ENCODE measurements at places on chromosomes 6 and 20.

- no peak for DNase-seq
These were observed 82.2 kb downstream of the ANKRD60 start for GRCh38 chr20:58146081-58146745.

DNA sequence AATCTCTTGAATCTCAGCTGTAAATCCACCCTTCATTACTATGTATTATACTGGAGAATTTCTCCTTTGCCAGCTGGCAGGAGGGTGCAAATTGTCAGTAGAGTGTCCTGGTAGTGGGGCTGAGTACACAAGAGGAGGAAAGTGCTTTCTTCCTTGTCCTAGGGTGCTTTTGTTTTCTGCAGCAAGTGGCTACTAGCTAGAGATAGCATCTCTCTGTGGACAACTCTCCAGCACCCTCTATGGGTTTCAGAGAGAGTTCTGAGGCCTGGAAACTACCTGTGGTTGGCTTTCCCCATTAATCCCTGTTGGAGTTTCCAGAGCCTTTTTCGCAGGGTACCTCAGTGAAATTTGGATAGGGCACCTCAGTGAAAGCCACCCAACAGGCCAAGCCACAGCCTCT is 422.5 kb upstream of the RGS17 start:
- no peak for DNase-seq

DNA sequence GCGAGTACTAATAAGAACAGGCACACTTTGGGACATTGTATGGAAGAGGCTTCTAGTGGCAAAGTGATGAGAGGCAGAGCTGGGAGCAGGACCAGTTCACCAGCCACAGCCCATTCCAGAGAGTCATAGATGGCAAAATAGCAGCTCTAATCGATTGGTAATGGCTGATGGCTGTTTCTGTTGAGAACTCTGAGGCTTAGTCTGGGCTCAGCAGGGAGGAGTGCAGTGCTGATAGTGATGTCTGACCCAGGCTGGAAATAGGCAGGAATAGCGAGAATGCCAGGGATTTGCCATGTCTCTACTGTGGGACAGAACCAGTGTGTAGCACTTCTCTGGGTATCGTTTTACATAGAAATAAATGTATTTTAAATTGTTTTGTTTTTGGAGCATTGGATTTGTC is 620.0 kb upstream of the FLRT3 start:
- DNase-seq = no peak

DNA sequence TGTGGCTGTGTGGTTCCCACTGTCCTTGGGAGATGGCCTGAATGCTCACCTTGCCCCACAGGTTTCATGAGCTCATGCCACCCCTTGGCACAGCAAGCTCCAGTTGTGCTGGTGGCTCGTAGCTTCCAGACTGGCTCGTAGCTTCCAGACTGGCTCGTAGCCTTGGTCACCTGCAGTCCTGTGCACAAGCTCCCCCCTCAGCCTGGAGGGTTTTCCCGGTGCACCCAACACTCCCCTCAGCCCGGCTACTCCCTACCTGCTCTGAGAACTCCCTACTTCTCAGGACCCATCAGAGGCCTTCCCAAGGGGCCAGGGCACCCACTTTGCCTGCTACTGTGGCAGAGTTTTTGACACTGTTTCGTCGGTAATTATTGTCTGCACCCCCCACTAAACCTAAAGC is 285.6 kb downstream of the TAF4 start:
- no peak for DNase-seq

DNA sequence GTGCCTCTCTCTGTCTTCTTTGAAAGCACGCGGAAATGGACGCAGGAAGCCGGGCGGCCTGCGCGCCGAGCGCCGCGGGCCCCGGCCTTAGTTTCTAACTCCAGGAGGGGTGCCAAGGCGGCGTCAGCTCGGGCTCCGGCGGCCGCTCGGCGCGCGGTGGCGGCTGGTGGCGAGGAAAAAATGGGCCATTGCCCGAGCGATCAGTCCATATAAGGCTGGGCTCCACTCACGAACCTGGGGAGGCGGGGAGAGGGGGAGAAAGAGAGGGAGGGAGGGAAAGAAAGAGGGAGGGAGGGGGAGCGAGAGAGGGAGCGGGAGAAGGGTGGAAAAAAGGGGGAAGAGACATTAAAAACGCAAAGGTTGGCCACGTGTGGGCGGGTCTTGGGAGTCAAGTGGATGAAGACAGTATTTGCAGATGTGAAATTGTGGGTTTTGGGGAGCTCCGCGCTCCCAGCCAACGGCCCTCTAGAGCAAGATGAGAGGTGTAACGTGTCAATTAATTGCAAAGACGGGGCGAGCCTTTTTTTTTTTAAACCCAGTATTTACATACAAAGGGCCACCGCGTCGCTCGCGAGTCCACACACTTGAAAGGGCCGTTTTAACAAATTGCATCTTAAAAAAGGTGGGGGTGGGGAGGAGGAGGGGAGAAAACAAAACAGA is at the start of gene NKX2-2:
NKX2-2 (minus strand) TSS at position 184 of the 660 bp plus-strand sequence. CDS start 395 bp downstream, outside the sequence.
- DNase-seq = no peak

DNA sequence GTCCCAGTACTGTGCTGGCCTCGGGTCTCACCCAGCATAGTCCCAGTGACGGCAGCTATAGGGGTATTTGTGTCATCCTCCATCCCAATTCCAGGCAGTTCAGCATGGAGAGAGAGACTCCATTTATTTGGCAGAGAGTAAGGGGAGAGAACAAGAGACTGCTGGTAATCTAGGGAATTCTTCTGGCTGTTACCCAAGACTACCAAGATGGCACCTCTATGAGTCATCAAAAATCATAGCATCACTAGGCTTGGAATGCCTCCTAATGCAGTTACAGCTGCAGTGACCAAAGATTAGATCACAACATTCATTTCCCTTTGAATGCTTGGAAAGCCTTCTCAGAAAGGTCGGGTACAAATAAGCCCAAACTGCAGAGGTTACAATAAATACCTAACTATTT is 660.4 kb upstream of the FLRT3 start:
- DNase-seq = no peak

DNA sequence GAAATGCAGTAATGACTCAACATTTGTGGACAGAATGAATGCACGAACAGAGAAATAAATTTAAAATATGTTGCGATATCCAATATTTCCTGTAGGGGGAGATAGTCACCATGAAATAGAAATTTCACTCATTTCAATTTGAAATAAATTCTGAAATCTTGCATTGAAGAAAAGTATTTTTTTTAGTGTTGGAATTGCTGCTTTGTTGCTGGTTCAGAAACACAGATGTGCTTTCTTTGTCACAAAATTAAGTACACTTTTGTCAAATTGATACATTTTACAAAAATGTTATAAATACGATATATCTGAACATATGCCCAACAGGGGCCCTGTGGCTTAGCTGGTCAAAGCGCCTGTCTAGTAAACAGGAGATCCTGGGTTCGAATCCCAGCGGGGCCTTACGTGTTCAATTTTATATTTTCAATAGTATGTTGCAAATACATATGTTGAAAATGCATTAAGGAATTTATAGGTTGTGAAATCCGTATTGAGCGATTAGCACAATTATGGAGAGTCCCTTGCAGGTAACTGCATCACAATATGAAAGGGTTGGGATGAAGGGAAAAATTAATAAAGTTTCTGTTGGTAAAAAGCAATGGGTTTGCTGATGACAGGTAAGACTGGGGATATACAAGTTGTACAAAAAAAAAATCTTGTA is 85.4 kb upstream of the PRSS16 start:
- DNase-seq = peak; percentile 77

DNA sequence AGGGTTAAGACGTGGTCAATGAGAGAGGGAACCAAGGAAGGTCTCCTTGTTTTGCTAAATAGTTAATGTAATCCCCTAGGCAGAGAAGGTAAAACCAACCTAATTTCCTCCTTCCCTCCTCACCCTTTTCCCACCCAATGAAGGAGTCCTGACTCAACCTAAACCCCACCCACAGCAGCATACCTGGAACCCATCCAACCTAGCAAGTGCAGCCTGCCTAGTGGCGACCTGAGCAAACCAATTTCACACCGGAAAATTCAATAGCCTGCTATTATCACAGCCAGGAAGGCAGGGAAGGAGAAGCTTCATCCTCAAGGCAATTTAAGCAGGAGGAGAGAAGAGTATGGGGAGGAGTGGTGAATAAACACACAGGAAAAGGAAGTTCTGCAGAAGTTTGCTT is 46.9 kb downstream of the OSTM1 start:
- no peak for DNase-seq

DNA sequence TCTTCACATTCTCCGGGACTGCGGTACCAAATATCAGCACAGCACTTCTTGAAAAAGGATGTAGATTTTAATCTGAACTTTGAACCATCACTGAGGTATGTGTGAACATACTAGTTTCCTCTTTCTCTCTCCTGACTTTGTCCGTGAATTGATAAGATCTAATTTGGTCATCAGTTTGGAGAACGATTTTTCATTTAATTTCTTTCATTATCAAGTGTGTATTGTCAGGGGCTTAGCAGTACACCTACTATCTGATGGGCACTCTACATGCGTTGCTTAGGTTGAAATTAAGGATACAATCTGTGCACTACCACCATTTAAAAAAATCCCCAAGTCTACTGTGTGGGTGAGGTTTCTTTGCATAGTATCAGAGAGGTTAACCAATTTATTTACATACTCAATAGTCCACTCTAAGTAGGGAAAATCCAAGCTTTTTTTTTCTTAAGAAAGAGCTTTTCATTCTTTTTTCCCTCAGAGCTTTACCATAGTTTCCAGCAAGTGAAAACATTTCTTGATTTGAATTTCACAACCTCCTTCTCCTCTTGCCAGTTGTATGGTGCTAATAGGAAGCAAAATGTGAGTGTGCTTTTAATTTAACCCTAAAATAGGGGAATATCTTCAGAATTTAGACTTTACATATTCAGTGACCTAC is 105.4 kb upstream of the ESR1 start:
- DNase-seq = no peak

DNA sequence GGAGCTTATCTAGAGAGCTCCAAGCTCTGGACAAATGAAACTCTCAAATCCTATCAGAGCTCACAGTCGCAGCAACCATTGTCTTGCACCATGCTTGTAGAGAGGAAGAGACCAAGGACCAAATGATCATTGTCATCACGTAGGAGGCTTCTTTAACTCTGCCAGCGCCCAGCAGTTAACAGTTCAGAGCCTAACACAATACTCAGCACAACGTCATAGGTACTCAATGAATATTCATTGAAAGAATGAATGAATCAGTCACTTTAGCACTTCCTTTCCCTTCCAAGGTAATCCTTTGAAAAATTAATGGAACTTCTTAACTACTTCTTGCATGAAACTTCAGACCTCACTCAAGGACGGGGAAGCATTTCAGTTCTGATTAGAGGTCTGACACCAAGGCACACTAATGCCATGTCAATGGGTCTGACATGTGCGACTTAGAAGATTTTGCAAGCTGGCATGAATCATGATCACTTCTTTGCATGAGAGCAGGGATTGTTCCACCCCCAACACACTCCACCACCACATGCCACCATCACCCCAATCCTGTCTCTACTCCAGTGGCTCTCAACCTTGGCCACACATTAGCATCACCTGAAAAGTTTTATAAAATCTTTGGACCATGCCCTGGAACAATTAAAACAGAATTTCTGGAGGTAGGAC is 45.1 kb downstream of the KHDC1L start:
- no peak for DNase-seq

DNA sequence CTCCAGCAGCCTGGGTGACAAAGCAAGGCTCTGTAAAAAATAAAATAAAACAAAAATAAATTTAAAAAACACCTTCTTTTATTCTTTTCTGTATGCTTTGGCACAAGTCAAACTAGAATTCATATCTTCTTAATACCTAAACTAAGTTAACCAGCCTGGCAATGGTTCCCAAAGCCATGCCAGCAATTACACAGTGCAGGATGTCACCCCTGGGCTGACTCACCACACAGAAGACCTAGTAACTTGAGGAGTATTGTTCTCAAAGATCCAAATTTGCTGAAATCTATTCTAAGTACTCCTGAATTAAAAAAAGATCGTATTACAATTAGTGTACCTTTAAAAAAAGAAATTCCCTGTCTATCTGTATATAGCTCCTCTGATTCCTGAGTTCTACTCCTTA is 162.7 kb upstream of the SGK1 start:
- DNase-seq = no peak

DNA sequence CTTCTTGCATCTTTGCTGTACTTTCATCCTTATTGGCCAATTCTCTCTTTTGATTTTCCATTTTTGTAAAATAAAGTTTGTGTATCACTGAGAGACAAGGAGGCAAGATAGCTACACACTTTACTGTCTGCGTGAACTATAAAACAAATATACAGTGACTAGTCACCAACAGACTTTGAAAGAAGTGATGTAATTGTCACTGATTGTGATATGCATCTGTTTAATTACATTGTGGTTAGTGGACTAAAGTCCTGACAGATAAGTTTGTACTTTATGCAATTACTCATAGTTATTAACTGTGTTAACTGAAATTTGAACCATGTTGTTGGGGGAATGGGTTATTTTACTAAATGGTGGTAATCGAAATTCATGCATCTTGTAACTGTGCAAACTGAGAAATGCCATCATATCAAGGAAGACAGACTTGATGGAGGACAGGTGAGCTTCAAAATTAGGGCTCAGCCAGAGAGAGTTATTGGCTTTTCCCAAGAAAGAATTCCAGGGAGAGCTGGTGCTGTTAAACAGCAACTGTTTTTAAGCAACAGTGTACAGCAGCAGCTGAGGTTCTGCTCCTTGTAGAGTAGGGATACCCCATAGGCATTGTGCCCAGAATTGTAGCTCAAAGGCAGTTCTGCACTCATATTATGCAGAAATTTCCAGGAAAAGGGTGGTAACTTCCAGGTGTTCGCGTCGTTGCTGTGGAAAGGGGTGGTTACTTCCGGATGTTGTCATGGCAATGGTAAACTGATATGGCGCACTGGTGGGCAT is 62.9 kb downstream of the EFHC1 start:
- DNase-seq = no peak

DNA sequence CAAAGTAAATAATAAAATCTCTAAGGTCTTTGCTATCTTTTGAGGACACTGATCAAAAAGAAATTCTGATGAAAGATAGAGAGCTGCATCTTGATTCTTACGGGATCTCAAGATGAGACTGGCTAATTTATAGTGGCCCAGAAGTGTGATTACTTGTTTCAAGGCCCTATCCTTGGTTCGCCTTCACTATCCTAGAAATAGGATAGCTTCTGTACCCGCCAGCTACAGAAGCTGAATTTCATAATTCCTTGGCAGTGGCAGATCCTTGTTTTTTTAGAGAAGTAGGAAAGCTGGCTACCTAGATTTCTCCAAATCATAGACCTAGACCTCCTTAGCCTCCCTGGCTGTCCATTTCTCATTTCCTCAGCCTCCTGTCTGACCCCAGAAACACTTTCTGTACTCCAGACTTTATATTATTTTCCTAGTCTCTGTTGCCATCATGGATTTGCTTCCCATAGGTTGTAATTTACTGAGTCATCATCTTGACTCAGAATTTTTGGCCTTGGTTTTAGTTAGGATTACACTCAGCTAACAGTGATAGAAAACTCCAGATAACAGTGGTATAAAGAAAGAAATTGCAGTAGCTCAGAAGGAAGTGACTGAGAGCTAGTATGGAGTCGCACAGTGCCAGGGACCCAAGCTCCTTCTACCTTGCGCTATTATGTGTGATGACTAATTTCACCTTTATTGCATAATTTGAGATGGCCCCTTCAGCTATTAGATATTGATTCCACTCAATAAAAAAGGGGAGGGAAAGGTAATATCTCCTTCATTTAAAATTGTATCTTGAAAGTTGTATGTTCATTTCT is 27.7 kb downstream of the PHF3 start:
- no peak for DNase-seq

- DNase-seq = no peak
These were observed 148.5 kb downstream of the LY86 start for GRCh38 chr6:6736791-6737654.

Measured in AML-193 (cell line).